ENCODE measurements at places on chromosomes 5 and 9.

GRCh38 chr5:110727025-110727314 lies 499 bp upstream of the TMEM232 start:
- peak; percentile 43 for DNase-seq

DNA sequence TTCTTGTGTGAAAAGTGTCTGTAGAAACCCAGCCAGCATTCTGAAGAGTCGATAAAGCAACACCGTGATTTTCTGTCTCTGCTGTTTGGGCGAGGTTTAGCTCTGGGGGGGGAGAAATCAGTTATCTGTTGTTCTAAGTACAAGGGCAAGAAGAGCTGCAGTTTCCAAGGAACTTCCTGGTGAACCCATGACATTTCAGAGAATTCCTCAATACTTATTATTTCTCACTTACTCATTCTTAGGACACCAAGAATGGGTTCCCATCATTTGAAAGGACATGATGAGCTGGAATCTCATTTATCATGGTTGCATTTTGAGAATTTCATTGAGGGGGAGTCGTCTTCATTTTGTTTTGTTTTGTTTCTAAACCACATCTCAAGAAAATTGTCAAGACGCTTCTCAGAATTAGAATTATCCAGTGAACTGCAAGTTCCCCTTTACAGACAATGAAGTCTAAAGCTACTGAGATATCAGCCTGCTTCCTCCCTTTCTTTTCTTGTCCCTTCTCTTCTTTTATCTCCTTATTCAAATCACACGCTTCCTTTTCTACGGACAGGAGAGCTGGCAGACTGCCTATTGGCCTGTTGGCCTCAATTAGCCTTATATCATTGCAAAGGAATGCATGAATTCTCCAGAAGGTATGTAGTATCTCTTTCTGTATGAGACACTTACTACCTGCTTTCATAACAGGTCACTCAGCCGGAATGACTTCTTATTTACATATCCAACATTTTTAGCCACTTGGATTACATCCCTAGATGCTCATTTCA lies 53.7 kb downstream of the ZNF462 start:
- DNase-seq: peak; percentile 25

GRCh38 chr5:132526974-132527564 lies 16.3 kb downstream of the IL5 start:
- DNase-seq: peak; percentile 22

DNA sequence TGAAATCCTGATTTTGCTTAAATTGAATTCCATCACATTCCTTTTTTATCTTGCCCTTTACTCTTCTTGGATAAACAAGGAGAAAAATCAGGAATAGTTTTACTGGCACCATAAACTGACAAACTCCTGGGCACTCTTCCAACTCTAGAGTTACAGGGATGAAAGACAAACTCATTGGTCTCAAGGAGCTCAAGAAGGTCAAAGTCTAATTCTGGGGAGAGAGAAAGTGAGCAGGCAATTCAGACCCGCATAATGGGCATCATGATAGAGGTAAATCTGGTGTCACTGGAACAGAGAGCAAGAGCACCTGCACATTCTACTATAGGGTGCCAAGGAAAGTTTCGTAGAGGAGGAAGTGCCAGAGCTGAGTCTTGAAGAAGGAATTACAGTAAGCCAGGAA lies 64.8 kb downstream of the GRIN3A start:
- no peak for DNase-seq

DNA sequence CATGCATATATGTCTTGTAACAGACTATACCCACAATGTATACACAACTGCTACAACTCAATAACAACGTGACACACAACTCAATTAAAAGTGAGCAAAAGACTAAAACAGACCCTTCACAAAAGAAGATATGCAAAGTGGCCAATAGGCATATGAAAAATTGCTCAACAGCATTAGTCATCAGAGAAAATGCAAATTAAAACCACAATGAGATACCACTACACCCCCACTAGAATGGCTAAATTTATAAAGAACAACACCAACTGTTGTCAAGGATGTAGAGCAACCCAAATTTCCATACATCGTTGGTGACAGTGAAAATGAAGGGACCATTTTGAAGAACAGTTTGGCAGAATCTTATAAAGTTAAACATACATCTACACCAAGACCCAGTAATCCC lies 38.9 kb downstream of the GABRB2 start:
- no peak for DNase-seq

- no peak for DNase-seq
Observed at GRCh38 chr5:144659634-144660227, 489.1 kb downstream of the KCTD16 start.

DNA sequence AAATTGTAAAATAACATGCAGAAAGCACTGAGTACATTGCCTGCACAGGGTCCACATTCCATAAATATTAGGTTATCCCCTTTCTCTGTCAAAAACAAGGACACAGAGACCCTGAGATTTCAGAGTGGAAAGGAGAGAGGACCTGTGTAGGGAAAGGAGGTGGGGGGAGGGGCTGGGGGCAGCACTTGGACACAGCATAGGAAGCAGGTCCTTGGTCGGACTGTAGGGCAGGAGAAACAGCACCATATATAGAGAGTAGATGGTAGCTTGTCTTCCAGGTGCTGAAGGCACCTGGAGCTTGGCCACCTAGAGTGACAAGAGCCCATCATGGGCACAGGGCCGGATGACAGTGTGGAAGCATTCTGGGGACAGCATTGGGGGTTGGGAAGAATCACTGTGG lies 2.4 kb downstream of the TPM2 start:
- DNase-seq: no peak

DNA sequence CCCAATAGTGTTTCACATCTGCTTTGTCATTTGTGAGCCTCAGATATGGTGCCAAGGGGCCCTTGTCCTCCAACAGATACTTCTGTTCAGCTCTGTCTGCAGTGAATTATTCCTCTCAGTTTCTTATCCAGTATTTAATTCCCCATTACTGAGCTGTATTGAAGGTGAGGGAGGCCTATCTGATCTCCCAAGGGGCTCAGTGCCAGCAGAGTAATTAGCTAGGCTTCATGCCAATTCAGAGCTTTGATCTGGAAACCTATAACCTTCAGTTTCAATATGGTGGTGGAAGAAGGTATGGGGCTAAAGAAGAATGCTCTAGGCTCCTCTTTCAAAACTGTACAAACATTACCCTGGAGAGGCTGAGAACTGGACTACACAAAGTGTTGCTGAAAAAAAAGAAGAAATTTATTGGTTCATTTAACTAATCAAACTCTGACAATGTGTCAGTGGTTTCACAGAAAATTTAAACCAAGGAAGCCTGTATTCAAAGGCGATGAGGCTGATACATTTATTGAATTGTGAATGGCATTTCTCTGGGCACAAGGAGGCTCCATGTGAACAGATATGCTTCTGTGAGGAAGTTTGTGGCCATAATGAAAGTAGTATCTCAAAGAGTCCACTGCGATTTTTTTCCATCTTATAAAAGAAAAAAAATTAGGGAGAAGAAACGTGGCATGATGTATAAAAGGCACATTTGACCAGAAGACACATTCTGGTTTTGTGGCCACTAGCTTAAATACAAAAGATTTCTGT lies 397.8 kb downstream of the TLE4 start:
- DNase-seq: no peak
